ENCODE measurements at places on chromosomes 7 and 10. TPM values are rescaled to one million over a fixed set of nuclear protein-coding genes. Genes with fewer than 3 reads are reported as not detected.

PILRA gene
- total RNA-seq, result 3.8 TPM

CACNA2D1 gene
- 46.1 TPM for total RNA-seq

GRCh38 chr10:100614429-100615095 lies 78.8 kb downstream of the HIF1AN start:
- no peak for DNase-seq

GRCh38 chr10:132614431-132615340 lies 77.1 kb downstream of the INPP5A start:
- DNase-seq, result no peak

DNA sequence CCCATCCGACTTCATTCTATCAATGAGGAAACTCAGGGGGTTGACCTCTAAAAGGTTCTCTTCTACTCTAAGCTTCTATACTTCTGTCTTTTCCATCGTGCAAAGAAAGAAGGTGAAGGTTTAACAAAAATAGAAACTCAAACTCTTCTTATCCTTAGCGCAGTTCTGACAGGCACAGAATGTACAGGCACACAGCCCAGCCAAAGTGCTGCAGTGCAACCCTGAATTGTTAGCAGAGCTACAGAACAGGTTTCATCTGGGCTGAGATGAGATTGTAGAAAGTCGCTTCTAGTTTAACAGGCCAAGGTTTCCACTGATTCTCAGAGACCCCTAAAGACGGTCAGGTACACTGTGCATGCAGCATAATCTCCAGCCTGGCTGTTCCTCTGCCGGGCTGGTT lies 79.3 kb upstream of the AFAP1L2 start:
- DNase-seq, result no peak

DNA sequence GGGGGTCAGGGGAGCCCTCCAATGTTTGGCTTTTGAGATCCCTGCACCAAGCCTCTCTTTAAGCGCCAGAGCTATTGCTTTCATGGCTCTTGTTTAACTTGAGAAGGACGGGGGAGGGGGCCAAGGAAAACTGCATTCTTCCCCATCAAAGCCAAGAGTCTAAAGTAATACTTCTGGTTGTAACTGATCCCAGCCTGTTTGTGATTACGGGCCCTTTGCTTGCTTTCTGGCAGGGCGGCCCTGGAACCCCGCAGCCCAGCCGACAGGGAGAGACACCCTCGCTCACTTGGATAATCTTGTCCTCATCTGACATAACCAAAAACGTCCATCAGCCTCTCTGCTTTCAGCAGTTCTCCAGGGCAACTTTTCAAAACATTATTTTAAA lies 154.7 kb downstream of the NEURL1 start:
- no peak for DNase-seq

ZNF862 gene
- 10.1 TPM for total RNA-seq

SLC26A4 gene
- 0.27 TPM for total RNA-seq

DNA sequence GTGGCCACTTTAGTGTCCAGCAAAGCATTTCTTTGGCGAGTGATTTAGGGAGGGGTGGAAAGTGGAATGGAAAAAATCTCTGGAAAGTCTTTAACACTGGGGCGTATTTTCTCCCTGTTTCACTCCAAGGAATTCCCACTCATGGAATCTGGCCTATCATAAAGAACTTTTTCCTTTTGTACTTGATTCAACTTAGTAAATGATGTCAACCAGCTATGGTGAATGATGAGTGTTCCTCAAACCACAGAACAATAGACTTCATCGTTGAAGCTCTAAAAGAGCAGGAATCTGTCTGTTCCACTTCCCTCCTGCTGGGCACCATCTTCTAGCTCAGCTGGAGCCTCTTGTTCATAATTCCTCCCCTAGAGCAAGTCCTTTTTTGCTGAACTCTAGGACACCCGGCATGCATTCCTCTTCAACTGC lies 66.5 kb downstream of the EPDR1 start:
- no peak for DNase-seq

GBX1 gene
- total RNA-seq, result 2.4 TPM

GHRHR gene
- total RNA-seq, result not detected

OR2A1 gene
- total RNA-seq, result not detected

- DNase-seq, result no peak
These were observed 3.1 kb downstream of the ZRANB1 start for GRCh38 chr10:124944982-124945381.

MUC3A gene
- total RNA-seq, result 0.51 TPM

GRCh38 chr7:150665089-150665748 lies 20.3 kb upstream of the GIMAP2 start:
- DNase-seq, result no peak

- DNase-seq, result no peak
These were observed 230.4 kb downstream of the ADK start for GRCh38 chr10:74381291-74381853.

DNA sequence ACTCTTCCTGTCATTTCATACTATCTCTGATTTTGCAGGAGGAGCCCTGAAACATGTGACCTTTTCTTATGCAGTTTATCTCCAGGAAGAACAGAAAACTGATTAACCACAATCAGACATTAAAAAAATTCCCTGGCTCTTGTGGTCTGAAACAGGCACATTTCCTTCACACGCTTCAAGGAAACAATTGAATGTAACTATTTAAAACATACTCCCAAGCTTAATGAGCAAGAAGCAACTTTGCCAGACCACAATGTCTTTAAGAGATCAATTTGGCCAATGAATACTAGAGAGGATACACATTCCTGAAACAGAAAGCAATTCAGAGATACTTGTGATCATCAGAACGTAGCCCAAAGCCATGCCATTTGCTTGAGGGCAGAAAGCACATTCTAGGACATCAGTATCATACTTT lies 65.8 kb downstream of the PIP4K2A start:
- no peak for DNase-seq

DNA sequence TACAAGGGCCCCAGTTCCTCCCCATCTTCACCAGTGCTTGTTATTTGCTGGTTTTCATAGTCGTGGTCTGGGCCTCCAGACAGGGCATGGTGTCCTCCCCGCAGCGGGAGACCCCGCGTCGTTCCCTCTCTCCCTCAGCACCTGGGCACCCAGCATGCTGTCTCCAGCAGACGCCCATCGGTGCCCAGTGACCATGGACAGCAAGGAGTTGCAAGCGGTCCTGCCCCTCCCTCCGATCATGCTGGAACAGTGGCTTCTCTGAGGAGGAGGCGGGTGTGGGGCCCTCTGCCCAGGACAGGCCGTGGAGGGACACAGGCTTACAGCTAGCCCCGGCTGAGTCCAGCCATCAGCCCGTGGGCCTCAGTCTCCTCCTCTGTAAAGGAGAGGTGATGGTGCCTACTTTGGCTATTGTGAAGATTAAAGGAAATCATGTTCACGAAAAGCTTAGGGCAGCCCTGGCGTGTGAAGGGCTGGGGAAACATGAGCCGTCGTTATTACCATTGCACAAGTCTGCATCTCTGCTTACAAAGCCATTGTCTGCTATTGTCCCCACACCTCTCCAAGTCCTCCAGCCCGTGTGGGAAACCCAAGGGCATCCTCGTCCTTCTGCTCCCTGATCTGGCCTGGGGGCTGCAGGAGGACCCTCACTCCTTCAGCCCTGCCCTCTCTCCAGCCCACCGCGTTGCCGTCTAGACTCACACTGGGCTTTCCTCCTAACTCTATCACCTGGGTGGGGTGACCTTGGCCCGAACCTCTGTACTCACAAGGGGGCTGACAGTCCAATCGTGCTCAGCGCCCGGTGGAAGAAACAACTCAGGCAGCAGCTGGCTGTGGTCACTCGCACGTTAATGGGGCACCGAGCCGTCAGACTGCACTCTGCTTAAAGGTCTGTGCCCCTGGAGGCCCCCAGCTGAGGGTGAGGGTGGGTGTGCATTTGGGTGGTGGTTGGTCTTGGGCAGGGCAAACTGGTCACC lies 29.9 kb downstream of the EN2 start:
- DNase-seq, result no peak

GRCh38 chr10:72079356-72079755 lies 9.0 kb downstream of the SPOCK2 start:
- no peak for DNase-seq

MEIG1 gene
- not detected for total RNA-seq

SLC29A4 gene
- 4.0 TPM for total RNA-seq

GRCh38 chr7:108590606-108591005 lies 20.9 kb downstream of the DNAJB9 start:
- DNase-seq, result no peak

DNA sequence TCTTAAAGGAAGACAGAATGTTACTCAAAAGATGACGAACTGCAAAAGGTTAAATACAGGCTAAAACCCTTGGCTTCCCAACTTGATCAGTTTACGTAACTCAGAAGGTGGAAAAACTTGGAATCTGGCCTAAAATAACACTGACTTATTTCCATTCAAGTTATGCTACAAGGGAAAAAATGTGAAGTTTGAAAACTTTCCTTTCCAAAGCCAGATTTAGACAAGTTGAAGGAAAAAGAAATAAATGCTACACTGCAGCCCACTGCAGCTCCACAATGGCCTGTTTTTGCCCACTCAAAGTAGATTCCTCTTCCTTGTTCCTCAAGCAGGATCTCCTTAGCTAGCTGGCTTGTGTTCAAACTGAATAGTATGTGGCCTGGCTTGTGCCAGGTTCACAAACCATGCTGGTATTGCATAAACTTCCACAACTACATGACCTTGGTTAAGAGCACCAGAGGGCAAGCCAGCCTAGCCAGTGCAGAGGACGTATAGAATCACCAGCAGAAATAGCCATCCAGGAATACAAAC lies 166.2 kb downstream of the CPEB3 start:
- DNase-seq, result no peak

DNA sequence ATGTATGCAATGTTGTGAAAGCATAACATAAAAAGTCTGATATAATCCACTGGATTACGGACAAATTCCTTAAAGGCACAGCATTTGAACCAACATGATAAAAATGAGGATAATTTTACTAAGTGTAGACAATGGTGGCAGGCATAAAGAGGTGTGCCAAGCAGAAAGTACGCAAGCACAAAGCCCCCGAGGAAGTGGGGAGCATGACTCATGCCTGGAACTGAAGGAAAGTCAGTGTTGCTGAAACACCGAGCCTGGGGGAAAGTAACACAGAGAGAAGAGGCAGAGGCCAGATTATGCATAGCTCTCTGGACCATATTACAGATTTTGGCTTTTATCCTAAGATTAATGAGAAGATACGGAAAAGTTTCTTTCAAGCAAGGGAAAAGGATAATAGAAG lies 490.0 kb upstream of the PHF14 start:
- no peak for DNase-seq

DNA sequence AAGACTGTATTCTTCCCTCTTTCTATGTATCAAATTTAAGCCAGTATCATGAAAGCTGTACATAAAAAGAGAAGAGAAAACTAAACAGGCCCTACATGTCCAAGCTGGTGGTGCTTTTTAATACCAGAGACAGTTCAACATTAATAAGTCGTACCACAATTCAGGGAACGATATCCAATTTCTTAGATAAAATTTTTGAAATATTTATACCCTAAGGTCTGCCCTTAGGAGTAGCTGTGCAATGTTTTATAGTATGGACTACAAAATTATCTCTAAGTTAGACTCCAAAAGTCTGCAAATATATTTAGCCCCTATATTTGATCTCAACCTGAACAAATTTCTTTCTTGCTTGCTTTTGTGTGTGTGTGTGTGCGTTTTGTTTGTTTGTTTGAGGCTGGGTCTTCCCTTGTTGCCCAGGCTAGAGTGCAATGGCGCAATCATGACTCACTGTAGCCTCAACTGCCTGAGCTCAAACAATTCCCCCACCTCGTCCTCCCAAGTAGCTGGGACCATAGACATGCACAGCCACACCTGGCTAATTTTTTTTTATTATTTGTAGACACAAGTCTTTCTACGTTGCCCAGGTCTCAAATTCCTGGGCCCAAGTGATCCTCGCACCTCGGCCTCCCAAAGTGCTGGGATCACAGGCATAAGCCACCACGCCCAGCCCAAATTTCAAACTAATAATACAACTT lies 13.2 kb downstream of the ARHGAP19 start:
- no peak for DNase-seq

DNA sequence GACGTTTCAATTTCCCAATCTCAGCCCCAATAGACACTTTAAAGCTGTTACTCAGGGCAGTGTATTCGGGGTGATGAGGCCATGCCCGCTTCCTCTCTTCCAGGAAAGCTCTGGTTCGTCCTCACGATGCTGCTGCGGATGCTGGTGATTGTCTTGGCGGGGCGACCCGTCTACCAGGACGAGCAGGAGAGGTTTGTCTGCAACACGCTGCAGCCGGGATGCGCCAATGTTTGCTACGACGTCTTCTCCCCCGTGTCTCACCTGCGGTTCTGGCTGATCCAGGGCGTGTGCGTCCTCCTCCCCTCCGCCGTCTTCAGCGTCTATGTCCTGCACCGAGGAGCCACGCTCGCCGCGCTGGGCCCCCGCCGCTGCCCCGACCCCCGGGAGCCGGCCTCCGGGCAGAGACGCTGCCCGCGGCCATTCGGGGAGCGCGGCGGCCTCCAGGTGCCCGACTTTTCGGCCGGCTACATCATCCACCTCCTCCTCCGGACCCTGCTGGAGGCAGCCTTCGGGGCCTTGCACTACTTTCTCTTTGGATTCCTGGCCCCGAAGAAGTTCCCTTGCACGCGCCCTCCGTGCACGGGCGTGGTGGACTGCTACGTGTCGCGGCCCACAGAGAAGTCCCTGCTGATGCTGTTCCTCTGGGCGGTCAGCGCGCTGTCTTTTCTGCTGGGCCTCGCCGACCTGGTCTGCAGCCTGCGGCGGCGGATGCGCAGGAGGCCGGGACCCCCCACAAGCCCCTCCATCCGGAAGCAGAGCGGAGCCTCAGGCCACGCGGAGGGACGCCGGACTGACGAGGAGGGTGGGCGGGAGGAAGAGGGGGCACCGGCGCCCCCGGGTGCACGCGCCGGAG lies 2.6 kb downstream of the GJD4 start:
- no peak for DNase-seq

DNA sequence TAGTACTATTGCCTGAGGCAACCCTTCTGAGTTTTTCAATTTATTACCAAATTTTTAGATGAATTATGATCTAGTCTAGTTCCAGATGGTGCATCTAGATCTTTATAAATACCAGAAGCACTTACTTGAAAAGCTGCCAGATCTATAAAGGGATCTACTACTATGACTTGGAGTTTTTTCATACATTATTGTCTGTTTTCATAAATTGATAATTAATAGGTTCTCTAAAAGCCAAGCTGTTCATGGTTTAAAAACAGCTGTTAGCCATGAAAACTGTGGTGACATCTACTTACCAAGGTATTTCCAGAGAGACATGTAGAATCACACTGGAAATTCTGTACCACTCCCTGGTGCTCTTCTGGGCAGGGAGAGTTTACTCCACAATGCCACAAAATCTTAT lies 786.5 kb upstream of the C7orf33 start:
- DNase-seq, result no peak

GRCh38 chr7:71705217-71705616 lies 573.3 kb downstream of the GALNT17 start:
- DNase-seq, result no peak

GRCh38 chr7:73778801-73779389 lies 8.8 kb upstream of the CLDN3 start:
- DNase-seq, result no peak

DNA sequence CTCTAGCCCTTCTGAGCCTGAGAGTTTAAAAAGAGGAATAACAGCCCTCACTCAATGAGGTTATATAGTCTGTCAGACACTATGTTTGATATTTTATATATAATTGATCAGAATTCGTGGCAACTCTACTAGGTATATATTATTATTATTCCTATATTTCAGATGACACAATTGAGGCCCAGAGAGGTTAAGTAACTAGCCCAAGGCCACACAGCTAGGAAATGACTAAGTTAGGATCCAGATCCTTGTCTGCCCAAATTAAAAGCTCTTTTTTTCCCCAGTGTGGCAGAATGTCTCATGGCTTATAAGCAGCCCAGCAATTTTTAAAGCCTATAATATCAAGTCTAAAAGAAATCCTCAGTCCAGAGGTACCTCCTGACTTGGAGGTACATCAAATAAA lies 1119.9 kb upstream of the AUTS2 start:
- DNase-seq, result no peak

All from Right ventricle myocardium inferior (tissue), 1 donor.